ENCODE measurements at places on chromosomes 1 and 21.

DNA sequence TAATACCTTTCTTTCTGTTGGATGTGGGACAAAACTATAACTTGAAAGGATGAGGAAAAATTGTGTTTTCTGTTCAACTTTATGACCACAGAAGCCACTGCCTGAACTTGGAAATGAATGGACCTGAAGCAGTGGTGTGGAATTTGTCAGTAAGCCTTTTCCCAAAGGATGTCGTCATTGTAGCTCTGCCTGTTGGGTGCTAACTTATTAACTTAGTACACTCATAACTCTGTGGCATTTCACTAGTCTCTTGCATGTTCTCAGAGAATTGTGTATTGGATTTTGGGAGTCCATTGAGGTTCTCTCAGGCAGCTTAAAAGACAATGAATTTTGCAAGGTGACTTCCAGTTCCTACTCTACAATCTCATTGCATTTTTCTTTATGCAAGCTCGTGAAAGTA lies 49.6 kb downstream of the KCNK2 start:
- no peak for DNase-seq

- DNase-seq: no peak
Observed at GRCh38 chr1:219124163-219124562, 49.5 kb upstream of the LYPLAL1 start.

DNA sequence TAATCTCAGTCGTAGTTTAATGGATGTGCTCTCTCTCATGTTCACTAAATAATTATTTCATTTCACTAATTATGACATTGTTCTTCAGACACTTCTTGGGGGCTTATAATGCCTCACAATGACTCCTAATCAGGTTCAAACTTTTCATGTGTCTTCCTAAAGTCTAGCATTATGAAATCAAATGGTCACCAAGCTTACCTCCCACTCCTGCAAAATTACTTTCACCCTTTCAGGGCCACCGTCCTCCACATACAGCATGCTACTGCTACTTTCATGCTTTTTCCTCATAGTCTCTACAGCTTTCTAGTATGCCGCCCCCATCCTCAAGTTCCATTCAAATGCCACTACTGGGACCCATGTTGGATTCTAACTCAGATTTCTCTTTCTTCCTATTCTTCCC lies 59.8 kb upstream of the C1orf53 start:
- no peak for DNase-seq

GRCh38 chr1:40239626-40240025 lies 8.1 kb upstream of the TMCO2 start:
- DNase-seq: no peak

DNA sequence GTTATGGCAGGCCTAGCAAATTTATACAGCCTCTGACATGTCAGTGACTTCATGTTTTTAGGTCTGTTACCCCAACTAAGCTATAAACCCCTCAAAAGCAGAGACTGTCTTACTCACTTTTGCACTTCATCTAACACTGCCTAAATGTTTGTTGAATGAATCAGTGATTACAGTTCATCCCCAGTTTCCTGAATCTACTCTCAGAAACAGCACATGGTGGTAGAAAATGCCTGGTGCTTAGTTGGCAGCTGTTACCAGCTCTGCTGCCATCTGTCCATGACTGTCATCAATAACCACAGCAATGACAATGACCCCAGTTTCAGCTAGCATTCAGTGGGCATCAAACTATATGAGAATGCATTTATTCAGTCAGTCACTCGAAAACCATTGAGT lies 110.5 kb upstream of the SERBP1 start:
- DNase-seq: no peak

- DNase-seq: no peak
Observed at GRCh38 chr1:89451011-89451410, 73.6 kb upstream of the LRRC8B start.

GRCh38 chr1:196308176-196308575 lies 300.1 kb downstream of the KCNT2 start:
- DNase-seq: no peak

- DNase-seq: no peak
Observed at GRCh38 chr21:30227633-30228404, 11.9 kb upstream of the CLDN8 start.

GRCh38 chr1:46516200-46516950 lies 26.7 kb downstream of the DMBX1 start:
- DNase-seq: no peak

DNA sequence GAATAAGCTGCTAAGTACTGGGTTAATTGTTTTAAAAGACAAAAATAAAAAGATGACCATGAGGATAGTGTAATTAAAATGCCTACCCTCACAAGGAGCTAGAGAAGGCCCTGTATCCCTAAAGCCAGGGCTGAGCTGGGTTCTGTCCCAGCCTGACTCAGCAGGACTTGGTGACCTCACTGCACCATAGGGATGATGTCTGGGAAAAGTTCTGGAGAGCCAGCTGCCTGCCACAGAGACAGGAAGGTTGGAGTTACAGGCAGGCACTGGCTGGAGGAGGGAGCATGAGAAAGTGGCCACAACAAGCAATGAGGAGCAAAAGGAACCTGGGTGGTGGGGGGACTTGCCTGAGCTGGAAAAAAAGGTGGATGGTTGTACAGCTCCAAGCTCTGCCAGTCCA lies 5.7 kb upstream of the TNR start:
- DNase-seq: no peak

DNA sequence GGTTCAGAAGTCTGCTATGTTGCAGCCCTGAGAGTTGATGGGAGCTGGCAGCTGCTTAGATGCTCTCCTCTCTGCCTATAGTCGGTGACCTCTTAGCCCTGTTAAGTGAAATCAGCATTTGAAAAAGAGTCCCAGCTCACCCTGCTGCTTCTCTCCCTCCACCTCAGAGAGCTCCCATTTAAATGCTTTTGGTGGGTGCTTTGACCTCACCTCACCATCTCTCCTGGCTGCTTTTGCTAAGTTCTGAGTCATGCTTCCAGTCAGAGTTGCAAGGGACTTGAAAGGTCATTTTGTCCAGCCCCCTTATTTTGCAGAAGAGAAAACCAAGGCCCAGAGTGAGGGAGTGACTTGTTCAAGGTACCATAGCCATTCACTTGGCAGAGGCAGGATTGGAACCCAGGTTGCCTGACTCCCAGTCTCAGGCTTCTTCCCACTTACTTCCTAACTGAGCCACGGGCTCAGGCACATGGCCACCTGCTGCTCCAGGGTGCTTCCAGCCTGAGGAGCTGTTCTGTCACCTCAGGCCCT lies 3.3 kb downstream of the MAPKAPK2 start:
- DNase-seq: no peak

GRCh38 chr1:85576642-85577418 lies 3.7 kb upstream of the CCN1 start:
- peak; percentile 74 for DNase-seq

DNA sequence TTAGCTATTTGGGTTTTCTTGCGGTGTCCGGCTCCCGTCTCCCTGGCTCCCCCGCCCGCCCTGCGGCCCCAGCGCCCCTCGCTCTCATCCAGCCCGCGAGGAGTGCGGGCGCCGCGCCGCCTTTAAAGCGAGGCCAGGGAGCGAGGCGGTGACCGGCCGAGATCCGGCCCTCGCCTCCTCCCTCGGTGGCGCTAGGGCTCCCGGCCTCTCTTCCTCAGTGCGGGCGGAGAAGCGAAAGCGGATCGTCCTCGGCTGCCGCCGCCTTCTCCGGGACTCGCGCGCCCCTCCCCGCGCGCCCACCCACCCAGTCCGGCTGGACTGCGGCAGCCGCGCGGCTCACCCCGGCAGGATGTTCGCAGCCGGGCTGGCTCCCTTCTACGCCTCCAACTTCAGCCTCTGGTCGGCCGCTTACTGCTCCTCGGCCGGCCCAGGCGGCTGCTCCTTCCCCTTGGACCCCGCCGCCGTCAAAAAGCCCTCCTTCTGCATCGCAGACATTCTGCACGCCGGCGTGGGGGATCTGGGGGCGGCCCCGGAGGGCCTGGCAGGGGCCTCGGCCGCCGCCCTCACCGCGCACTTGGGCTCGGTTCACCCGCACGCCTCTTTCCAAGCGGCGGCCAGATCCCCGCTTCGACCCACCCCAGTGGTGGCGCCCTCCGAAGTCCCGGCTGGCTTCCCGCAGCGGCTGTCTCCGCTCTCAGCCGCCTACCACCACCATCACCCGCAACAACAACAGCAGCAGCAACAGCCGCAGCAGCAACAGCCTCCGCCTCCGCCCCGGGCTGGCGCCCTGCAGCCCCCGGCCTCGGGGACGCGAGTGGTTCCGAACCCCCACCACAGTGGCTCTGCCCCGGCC lies 492 bp downstream of the HLX start:
- no peak for DNase-seq

- DNase-seq: no peak
Observed at GRCh38 chr21:31186916-31187315, 148.6 kb upstream of the KRTAP19-8 start.

DNA sequence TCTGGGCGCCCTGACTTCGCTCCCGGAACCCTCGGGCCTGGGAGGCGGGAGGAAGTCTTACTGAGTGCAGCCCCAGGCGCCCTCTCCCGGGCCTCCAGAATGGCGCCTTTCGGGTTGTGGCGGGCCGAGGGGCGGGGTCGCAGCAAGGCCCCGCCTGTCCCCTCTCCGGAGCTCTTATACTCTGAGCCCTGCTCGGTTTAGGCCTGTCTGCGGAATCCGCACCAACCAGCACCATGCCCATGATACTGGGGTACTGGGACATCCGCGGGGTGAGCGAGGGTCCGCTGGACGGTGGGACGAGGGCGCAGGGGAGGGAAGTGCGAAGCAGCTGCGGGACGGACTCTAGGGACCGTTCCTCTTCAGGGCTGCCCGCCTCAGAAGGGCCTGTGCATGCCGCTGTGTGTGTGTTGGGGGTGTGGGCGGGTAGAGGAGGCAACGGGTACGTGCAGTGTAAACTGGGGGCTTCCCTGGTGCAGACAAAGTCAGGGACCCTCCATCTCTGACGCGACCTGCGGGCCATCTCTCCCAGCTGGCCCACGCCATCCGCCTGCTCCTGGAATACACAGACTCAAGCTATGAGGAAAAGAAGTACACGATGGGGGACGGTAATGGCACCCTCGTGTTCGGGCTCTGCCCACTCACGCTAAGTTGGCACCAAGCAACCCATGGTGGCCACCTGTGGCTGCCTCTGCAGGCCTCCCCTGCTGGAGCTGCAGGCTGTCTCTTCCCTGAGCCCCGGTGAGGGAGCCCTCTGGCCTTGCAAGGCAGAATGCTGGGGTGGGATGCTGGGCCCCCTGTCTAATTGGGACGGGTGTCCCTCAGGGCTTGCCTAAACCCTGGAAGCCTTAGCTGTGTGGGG lies at the start of gene GSTM1:
GSTM1 (plus strand) TSS at position 177 of the 859 bp plus-strand sequence; CDS start at position 234, 57 bp downstream.
- no peak for DNase-seq

DNA sequence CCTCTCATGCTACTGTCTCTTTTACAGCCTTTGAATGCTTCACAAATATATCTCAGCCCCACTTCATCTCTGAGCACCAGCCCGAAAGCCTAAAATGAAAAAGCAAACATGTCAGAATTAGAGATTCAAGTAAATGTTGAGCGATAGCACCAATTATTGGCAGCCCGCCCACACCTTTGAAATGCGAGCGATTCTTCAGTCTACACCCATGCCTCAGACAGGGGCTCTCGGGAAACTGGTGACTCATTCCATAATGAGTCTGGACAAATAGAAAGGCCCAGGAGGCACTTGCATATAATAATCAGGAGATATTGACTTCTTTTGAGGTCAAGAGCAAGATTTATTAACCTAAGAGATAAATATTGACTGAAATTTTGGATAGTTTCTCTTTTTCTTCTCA lies 487.3 kb upstream of the PTBP2 start:
- no peak for DNase-seq

GRCh38 chr1:18537386-18538306 lies 56.9 kb downstream of the KLHDC7A start:
- peak; percentile 3 for DNase-seq

DNA sequence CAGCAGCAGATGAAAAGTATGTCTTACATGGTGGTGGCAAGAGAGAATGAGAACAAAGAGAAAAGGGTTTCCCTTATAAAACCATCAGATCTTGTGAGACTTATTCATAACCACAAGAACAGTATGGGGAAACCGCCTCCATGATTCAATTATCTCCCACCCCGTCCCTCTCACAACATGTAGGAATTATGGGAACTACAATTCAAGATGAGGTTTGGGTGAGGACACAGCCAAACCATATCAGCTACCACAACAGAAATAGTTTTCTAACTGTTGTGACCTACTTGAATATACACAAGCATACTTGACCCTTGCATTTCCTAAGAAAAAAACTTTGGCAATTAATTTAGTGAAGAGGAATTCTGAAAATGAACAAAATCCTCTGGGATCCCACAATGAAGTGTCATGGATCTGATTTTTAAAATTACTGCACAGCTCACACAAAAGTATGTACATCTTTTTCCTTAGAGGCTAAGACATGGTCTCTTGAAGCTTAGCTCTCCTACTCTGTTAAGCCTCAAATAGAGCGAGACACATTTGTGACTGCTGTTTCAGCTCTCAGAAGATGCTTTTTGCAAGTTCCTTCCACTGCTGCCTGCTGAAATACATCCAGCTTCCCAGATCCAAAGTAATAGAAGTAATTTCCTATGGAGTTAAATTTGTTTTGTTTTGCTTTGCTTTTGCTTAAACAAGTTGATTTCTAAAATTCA lies 265.8 kb downstream of the DPYD start:
- DNase-seq: no peak

GRCh38 chr1:172931761-172932160 lies 119.0 kb downstream of the TNFSF18 start:
- no peak for DNase-seq

DNA sequence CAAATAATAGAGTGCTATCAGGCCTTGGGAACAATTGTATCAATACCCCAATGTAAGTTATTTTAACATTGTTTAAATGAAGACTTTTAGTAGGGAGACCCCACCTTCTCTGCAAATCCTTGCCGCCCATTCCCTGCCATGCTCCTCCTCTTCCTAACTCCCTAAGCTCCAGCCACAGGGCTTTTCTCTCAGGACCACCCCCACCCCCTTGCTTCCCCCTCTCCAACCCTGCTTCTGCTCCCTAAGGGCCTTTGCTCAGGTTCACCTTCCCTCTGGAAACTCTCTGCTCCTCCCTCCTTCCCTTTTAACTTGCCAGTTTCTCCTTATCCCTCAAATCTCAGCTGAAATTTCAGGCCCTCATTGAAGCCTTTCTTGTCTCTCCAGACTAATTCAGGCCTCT lies 16.8 kb downstream of the CCDC190 start:
- DNase-seq: no peak

DNA sequence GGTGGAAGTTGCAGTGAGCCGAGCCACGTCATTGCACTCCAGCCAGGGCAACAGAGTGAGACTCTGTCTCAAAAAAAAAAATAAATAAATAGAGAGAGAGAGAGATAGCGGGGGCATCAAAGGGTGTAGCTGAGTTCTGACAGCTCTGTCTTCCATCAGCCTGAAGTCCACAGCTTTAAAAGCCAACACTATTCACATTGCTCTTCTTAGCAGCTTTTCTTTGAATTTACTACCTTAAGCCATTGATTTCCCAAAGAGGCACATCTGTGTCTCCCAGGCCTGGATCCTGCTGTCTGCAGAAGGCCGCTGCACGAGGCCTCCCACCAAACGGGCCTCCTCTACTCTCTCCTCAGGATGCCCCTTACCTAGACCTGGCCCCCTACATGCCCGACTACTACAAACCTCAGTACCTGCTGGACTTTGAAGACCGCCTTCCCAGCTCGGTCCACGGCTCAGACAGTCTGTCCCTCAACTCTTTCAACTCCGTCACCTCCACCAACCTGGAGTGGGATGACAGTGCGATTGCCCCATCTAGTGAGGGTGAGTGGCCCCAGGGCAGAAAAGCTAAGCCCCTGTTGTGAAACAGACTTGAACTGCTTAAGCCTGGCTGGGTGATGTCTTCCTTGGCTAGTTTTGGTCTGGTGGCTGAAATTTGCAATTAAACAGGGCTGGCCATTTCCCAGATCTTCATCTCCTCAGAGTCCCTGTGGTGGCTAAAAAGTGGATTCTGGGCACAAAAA lies 16.5 kb upstream of the SLC25A34 start:
- DNase-seq: no peak

Measured in stimulated activated CD8-positive, alpha-beta memory T cell treated with anti-CD3 and anti-CD28 coated beads, Interleukin-4, amount 100 ng/mL, for 48 hours (primary cell).